NCI-H446 treated with DMSO at 0.1 percent for 48 hours (cell line): ENCODE measurements at places on chromosomes 6 and 20.

GRCh38 chr6:104527311-104527710, 332.4 kb downstream of the HACE1 start:
- DNase-seq: no peak

DNA sequence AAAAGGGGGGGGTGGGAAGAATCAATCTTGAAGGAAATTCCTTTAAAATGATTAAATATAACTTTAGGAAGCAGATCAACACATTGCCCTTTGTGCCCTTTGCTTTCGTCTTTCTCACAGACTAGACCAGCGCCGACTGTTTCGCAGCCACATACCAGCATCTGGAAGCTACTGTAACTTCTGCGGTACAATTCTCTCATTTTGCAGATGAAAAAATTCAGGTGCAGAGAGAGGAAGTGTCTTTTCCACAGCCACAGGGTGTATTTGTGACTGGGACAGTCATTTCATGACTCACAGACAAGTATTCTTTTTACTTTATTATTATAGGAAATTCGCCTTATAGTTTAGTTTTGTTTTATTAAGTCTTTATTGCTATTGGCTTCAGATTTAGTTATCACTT, 84.2 kb downstream of the UST start:
- DNase-seq: no peak

- no peak for DNase-seq
Measured at GRCh38 chr20:1232286-1233111, 6.7 kb downstream of the RAD21L1 start.

DNA sequence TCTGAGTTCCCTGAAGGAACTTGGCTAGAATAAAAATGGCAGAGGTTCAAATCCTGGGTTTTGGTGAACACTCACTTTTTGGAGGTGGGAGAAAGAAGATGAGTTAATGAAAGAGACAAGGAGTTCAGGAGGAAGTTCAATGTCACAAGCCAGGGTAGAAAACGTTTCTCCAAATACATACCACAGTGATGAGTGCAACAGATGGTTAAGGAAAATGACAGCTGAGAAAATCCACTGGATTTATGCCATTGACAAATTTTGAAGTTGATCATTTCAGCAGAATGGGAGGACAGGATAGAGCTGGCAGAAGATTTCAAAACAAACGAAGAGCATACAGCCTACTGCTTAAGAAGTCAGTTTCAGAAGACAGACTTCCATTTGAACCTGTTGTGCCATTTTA, 122.7 kb downstream of the GFRAL start:
- no peak for DNase-seq

DNA sequence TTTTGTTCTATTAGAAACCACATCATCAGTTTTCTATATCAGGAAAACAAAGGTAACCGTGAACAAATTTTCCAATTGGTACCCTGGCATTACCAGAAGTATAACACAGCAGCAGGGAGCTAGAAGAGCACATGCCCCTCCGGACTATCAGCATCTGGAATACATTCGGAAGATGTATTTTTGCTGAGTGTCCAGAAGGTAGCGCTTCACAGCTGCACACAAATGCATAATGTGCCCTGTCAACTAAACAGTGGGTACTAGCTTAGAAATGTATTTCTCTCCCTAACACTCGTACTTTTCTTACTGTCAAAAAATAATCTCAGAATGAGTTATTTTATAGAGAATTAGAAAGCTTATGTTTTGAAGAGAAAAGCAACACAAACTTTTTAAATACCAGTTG, 77.6 kb downstream of the HUS1B start:
- no peak for DNase-seq

DNA sequence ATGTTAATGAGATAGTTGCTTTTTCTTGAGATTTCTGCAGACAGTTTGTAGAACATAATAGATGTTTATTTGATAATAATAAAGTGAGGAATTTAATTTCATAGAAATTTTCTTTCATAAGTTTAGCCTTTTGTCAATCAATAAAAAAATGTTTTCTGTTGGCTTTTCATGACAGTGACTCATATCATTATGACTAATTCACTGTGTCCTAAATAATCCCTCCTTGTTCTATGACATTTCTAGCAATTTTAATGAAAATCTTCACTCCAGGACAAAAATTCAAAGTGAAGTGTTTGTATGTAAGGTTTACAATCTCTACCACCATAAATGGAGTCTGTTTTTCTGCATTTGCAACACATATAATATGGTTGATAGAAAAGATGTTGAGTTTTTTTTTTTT, 109.9 kb downstream of the UTRN start:
- no peak for DNase-seq
